ENCODE measurements at places on chromosomes 12 and 14.

DNA sequence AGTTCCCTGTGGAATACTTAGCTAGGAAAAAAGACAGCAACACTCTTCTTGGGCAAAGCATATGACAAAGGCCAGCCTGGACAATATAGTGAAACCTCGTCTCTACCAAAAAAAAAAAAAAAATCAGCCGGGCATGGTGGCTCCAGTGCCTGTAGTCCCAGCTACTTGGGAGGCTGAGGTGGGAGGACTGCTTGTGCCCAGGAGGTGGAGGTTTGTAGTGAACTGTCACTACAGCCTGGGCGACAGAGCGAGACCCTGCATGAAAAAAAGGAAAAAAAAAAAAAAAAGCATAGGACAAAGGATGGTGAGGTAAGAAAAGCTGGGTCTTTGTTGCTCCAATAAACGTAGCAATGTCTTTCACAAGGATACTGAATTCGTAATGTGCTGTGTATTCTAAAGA is 1.1 kb downstream of the TXNDC16 start:
- no peak for DNase-seq

GRCh38 chr12:50166799-50167048 is 445 bp downstream of the CERS5 start:
- DNase-seq: no peak

DNA sequence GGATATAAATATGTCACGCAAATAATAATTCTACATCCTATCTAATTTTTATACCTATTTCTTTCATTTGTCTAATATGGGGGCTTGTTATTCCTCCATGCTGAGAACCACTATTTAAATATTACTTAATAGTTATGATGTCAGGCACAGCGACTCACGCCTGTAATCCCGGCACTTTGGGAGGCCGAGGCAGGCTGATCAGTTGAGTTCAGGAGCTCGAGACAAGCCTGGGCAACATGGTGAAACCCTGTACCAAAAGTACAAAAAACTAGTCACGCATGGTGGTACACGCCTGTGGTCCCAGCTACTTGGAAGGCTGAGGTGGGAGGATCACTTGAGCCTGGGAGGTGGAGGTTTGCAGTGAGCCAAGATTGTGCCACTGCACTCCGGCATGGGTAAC is 45.2 kb downstream of the GXYLT1 start:
- no peak for DNase-seq

DNA sequence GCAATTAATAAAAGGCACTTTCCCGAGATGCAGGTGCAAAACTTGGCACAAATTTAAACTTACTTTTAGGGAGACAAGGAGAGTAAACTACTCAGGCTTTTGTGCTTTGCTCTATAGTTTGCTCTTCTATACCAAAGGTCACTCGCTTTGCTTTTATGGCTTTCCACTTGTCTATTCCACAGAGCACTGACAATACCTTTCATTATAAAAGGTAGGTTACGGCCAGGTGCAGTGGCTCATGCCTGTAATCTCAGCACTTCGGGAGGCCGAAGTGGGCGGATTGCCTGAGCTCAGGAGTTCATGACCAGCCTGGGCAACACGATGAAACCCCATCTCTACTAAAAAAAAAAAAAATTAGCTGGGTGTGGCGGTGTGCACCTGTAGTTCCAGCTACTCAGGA is 32.9 kb downstream of the ALKBH1 start:
- DNase-seq: no peak

DNA sequence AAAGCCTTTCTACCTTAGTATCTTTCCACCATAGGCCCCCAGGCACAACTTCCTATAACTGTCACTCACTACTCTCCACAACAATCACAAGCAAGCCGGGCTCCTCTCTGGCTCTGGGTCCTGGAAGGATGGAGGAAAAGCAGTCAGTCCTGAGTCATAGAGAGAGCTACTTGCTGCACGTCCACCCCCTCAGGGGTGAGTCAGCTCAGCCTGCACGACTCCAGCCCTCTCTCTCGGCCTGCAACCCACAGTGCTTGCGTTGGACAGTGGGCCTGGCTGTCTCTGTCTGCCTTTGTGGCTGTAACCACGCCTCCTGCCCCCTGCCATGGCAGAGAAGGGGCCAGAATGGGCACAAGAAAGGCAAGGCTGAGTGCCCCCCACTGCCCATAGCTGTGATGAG is 154.1 kb upstream of the FKBP4 start:
- DNase-seq: no peak

DNA sequence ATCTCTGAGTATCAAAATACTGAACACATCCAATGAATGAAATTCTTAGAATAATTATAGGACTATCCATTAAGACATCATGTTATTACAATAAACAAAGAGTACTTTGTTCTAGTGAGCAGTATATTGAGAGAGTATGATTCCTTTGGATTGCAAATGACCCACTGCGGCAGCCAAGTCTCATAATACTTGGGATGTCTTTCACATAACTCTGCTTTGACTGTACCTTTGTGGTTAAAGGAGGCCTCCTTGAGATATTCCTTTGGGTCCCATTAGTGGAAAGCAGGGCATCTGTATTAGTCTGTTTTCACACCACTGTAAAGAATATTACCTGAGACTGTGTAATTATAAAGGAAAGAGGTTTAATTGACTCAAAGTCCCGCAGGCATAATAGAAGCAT is 593.8 kb downstream of the TRHDE start:
- DNase-seq: no peak
